ENCODE measurements at places on chromosomes 12 and 14.
A peak's percentile ranks its signal among the peaks of the same experiment; 100 is the strongest.

DNA sequence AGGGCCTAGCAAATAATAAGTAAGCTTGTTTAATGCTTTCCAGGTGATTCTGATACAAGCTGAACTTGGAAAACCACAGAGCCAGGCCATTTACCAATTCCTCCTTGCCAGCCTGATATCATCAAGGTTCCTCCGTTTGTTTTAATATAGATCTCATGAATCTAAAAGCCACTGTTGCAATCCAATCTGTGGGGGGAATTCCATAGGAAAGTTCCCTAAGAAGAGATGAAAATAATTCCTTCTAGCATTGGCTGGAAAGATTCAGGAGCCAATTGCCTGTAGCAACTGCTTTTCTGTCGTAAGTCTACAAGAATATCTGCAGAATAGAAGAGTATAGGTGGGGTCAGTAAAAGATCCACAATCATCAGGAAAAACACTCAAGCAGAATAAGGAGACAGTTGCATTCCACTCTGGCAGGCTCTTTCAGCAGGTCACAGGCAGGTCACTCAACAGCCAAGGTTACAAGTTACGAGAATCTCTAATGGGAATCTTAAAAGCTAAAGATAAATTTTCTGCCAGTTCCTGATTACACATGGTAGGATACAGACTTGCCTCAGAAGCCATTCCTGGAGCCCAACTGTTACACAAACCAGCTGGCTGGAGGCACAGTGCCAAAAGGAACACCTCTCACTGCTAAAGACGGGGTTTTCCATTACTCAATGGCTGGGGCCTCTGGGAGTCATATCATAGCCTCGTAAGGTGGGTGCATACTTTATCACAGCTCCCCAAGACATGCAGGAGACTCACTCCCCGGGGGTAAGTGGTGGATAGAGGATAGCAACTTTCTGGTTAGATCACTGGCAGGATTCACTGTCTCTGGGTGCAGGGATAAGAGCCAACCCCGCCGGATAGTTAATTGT lies 43.6 kb downstream of the FGD6 start:
- DNase-seq = no peak

- DNase-seq = peak; percentile 99
Measured at GRCh38 chr12:6383572-6384498, at the start of gene LTBR. LTBR (plus strand) TSS chr12:6384162; CDS start chr12:6384359, 197 bp downstream.

DNA sequence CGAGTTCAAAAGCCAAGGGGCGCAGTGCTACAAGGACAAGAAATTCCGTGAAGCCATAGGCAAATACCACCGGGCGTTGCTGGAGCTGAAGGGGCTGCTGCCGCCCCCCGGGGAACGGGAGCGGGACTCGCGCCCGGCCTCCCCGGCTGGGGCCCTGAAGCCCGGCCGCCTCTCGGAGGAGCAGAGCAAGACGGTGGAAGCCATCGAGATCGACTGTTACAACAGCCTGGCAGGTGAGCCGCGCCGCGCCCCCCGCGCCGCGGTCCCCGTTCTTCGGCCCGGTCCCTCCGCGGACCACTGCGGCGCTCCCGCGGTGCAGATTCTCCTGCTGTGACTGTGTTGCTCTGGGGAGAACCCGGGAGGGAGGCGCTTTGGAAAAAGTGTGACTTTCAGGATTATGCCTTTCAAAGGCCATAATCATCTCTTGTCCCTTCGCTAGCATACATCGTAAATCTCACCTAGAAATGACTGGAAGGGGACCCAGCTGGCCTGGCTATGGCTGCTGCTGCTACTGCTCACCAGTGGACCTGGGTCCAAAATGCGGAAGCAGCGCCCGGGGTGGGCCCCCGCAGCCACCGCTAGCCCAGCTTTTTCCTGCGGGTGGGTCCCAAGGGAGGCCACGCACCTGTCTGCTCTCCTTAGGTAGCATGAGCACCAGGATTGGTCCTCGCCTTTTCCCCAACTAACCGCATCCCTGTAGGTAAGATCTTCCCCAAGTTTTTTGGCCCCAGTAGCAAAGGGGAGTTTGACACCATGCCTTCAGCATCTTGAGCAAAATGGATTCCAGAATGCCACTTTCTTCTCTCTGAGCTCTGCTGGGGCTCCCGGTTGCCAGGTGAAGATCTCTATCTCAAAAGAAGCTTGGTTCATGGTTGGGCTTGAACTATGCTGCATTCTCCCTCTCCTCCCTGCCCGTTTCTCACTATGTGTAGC lies 853 bp downstream of the TTC9 start:
- DNase-seq = peak; percentile 54

DNA sequence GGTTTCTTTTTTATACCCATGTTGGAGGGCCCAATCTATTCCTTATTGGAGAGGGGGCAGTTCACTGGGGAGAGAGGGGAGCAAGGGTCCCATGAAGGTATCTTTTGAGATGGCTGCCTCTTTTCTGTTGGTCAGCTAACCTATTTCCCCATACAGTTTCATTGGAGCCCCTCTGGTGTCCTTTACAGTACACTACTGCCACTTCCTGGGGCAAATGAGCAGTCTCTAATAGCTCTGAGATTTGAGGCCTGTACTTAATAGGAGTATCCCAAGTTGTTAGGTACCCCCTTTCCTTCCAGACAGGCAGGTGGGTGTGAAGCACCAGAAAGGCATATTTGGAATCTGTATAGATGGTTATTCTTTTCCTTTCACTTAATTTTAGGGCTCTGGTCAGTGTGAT lies 41.3 kb upstream of the RNU6-8 start:
- no peak for DNase-seq

DNA sequence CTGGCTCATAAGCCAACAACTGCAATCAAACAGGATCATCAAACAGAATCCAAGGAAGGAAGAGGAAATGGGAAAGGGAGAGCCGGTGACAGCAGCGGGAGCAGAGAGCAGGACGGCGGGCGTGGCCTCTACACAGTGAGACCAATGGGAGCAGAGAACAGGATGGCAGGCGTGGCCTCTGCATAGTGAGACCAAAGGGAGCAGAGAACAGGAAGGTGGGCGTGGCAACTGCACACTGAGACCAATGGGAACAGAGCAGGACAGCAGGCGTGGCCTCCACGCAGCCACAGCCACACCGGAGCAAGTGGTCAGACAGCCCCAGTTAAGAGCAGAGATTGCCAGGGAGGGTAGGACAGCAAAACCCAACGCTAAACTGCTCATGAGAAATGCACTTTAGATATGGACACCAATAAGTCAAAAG lies 16.4 kb downstream of the LRCOL1 start:
- DNase-seq = peak; percentile 99

- DNase-seq = no peak
Measured at GRCh38 chr12:100193085-100193484, 7.5 kb upstream of the ACTR6 start.

GRCh38 chr14:68551045-68551683 lies 241.7 kb downstream of the ZFP36L1 start:
- no peak for DNase-seq

DNA sequence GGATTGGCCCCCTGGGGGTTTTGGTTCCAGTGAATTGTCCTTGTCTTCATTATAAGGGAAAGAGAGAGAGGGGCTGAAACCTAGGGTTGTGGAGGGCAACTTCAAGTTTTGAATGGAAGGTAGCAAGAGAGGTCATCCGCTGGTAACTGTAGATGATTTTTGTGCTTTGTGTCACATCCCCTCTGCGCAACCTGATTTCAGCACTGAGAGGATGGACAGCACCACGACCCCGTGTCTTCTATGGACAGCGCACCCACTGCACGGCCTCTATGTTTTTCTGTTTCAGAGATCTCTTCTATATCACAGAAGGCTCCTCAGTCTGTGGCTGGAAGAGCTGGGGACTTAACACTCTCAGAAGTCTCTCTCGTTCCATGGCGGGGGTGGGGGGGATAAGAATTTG lies 127.0 kb upstream of the RPH3A start:
- DNase-seq = peak; percentile 28

DNA sequence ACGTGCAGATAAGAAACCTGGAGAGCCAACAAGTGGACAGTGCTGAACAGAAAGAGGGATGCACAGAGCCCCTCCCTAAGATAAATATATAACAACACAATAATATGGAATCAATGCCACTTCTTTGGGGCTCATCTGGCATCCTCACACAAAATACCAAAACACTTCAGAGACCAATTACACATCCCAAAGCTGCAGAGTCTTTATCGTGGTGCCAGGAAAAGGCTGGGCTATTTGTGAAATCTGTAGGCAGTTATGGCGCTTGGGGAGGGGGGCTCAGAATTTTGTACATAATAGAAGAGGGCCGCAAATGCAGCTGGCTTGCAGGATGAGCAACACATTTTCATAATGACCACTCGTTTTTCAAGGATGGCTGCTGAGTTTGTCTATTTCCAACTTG lies 160.4 kb upstream of the NOS1 start:
- DNase-seq = no peak

DNA sequence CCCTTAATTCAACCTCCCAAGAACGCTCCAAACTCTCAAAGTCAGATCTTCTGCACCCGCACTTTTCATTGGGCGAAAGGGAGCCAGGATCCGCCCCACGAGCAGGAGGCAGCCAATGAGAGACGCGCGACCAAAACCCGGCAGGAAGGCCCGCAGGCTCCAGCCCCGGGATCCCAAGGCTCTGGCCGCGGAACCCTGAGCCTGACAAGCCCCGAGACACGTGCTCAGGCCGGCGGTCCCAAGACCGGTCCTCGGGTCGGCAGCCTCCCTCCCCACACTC lies 438 bp downstream of the DDX54 start:
- DNase-seq = peak; percentile 95

DNA sequence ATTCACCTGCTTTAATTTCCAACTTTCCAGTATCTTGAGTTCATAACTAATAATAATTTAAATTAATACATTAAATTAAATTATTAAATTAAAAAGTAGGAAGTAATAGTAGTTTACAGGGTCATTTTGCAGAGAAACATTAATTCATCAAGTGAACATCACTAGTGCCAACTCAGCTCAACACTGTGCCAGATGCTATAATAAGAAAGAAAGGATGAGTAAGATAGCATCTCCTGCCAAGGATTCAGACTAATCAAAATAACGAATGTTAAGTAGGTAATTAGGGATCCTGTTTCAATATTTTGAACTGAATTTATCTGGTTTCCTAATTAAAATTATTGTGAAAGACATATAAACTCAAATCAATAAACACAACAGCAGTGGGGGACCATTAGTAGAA lies 596.7 kb downstream of the SLC6A15 start:
- no peak for DNase-seq

DNA sequence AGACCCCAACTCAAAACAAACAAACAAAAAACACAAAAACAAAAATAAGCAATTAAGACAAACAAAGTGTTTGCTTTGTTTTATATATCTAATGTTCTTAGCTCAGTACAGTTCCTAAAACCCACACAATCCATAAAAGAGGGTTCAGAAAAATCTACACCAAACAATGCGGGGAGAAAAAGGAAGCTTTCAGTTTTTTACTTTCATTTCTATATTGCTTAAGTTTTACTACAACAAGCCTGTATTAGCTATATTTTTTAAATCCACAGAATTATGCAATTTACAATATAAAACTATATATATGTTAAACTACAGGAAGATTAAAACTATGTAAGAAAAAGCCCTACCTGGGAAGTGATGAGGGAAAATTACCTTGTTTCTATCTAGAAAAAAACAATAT lies 41.4 kb downstream of the CLIP1 start:
- no peak for DNase-seq

DNA sequence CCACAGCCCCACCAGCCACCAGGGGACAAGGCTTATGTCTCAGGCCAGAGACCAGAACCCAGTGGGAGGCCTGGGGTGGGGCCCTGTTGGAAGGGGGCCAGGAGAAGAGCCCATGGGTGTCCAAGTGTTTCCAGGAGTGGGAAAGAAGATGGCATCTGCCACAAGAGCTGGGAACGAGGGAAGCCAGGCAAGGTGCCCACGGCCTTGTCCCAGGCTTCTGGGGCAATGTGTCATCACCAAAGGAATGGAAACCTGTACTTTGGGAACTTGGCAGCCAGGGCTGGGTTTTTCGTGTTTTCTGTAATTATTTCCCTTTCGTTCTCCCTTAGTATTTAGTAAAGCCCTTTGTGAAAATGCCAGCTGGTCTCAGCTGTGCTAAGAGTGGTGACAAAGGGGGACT lies 5.3 kb upstream of the PGF start:
- no peak for DNase-seq

DNA sequence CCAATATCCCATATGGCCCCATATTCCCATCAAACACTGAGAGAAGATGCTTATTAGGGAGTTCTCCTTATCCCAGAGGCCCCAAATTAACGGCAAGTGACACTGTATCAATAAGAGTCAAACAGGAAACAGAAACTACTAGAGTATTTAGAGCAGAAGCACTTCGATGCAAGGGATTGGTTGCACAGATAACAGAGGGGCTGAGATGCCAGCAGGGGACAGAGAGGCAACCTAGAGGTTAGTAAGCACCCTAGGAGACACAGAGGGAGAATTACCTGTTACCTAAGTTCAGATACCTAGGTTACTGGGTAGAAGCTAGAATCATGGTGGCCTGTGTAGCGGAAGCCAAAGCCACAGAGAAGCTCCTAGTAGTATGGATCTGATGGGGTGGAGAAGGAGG lies 2.9 kb downstream of the HEBP1 start:
- DNase-seq = no peak

DNA sequence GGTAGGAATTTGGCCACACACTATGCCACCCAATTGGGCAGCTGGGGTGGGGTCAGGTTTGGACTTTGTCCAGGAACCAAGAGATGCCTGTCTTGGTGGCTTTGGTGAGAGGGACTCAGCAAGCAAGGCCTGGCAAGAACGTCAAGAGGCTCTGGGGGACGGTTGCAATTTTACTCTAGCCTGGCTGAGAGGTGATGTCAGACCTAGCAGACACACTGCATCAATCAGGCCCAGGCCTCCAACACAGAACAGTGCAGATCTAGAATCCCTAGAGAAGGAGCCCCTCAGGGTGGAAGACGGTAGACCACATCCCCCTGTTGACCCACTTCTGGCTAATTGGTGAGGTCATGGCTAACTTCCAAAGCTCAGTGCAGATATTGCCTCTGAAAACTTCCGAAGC lies 1.6 kb upstream of the UNC119B start:
- no peak for DNase-seq

- DNase-seq = no peak
Measured at GRCh38 chr14:37093364-37093763, 79.0 kb downstream of the SLC25A21 start.

- DNase-seq = peak; percentile 22
Measured at GRCh38 chr12:13835652-13836051, 145.8 kb downstream of the GRIN2B start.

DNA sequence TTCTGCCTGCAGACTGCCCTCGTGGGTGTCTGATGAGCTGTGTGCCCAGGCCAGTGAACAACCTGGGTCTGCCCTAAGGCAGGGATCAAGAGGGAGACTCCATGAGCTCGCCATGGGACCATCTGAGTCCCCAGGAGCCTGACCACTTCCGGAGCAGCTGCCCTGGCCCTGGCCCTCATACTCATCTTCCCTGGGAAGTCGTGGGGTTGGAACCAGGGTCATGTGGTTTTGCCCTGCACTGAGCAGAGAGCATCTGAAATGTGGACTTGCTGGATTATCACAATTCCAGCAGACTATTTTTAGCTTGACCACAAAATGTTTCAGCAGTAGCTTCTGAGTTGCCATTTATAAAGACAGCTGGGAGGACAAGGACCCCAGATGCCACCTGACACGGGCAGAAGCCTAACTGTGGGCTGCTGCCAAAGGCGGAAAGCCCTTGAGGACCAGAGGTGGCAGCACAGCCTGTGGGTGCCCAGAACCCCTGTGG lies 6.7 kb downstream of the BTBD6 start:
- no peak for DNase-seq
